ENCODE measurements at places on chromosomes 12 and 14.
A peak's percentile ranks its signal among the peaks of the same experiment; 100 is the strongest.

DNA sequence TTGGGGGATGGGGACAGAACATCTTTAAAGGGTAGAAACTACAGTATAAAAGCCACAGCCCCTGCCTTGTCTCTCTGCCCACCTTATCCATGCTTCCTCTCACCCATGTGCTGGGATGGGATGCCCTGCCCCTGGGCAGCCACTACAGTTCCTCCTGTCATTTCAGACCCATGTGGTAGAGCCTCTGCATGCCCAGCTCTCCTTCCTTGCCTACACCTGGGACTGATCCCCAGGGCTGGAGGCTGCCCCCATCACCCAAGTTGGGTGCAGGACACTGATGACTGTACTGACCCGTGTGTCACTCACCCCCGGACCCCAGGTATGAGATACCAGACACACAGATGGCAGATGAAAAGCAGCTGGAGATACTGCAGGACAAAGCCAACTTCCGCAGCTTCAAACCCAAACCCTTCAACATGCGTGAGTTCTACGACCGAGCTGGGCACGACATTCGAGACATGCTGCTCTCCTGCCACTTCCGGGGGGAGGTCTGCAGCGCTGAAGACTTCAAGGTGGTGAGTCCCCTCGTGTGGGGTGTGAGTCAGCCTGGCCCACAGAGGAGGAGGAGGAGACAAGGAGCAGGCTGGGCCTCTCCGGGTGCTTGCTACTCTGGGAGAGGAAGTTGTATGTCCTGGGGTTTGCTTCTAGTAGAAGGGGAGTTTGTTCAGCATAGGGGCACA, 2.2 kb downstream of the ASIC1 start:
- DNase-seq = no peak

- DNase-seq = no peak
Observed at GRCh38 chr14:101958418-101959180, 5.8 kb upstream of the DYNC1H1 start.

- DNase-seq = peak; percentile 85
Observed at GRCh38 chr12:49827401-49828099, 663 bp downstream of the NCKAP5L start.

DNA sequence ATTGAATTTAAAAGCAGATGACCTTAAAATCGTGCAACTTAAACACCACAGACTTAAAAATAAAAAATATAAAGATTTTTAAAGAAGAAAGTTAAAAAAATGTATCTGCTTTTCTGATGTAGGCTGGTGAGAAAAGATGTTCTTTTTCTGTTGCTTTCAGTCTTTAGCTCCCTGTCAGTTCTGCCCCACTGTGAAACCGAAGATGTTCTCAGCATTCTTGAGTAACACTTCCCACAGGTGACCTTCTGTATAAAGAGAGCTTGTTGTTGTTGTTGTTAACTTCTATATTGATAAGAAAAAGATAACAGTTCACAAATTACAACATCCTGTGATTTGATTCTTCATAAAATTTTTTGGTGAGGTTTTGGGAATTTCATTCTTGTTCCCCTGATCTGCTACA, 377.9 kb upstream of the RGS6 start:
- DNase-seq = no peak

- DNase-seq = no peak
Observed at GRCh38 chr12:87025976-87026375, 769.8 kb upstream of the MGAT4C start.

- no peak for DNase-seq
Observed at GRCh38 chr14:61211476-61212255, 69.5 kb downstream of the TMEM30B start.

GRCh38 chr12:112997506-112997905, 19.2 kb downstream of the OAS2 start:
- no peak for DNase-seq

- DNase-seq = no peak
Observed at GRCh38 chr14:90691627-90692026, 124.6 kb downstream of the TTC7B start.

DNA sequence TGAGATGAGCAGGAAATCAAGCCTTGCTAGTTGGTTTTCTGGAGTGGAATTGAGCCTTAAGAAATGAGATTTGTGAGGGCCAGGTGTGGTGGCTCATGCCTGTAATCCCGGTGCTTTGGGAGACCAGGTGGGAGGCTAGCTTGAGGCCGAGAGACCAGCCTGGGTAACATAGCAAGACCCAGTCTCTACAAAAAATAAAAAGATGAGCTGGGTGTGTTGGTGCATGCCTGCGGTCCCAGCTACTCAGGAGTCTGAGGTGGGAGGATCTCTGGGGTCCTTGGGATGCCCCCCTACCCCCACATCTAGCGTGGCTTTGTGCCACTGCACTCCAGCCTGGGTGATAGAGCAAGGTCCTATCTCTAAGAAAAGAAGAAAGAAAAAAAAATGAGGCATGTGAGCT, 104.2 kb upstream of the RTL1 start:
- DNase-seq = no peak

GRCh38 chr12:52598966-52599365, 2.3 kb downstream of the KRT72 start:
- no peak for DNase-seq

GRCh38 chr12:117189725-117190209, 503 bp downstream of the FBXO21 start:
- peak; percentile 43 for DNase-seq

DNA sequence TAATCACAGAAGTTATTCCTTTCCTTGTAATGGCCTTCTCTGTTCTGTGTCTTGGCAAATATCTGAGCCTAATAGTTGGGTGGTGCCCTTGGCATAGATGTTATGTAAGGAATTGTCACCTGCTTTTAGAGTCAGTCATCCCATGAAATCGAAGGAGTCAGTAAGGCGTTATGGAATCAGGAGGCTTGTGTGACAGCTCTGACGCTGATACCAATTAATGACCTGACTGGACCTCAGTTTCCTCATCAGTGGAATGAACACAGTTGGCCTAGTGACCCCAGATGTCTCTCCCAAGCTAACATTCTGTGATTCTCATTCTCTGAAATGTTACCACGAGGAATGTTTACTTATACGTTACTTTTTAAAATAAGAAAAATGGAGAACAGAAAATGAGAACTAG, 32.1 kb downstream of the TXNRD1 start:
- DNase-seq = no peak

DNA sequence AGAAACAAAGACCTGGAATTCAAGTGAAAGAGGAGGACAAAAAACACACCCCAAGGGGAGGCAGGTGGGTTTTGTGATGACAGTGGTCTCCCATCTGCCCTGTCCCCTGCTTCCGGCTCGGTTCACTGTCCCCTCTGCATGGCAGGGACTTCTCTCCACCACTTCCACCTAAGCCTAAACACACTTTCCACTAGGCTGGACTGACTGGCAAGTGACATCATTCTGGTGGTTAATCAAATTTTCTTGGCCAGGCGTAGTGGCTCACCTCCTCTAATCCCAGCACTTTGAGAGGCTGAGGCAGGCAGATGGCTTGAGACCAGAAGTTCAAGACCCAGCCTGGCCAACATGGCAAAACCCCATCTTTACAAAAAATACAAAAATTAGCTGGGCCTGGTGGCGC, 11.9 kb downstream of the PLEKHG6 start:
- no peak for DNase-seq

GRCh38 chr12:77590306-77590705, 240.4 kb upstream of the NAV3 start:
- no peak for DNase-seq

DNA sequence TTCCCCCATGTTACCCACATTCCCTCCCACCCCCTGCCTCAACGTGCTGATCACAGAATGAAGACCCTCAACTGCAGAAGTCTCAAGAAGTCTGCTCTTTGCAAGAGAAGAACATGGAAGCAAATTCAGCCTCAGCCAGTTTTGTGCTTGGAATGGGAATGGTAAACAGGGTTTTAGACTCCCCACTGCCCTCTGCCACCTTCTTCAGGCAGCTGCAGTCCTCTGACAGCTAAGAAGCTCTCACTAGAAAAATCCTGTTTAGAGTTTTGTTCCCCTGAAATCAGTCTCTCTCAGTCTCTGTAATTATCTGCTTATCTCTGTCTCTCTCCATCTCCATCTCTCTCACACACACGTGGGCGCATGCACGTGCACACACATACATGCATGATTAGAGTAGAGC, 85.4 kb downstream of the CRACR2A start:
- DNase-seq = no peak

GRCh38 chr12:185576-185955, 28.4 kb downstream of the SLC6A12 start:
- no peak for DNase-seq

GRCh38 chr12:59736359-59736758, 140.5 kb downstream of the SLC16A7 start:
- DNase-seq = no peak

GRCh38 chr14:78022059-78022458, 148.1 kb upstream of the NRXN3 start:
- peak; percentile 77 for DNase-seq

GRCh38 chr14:63453443-63453936, 89.7 kb downstream of the PPP2R5E start:
- no peak for DNase-seq

GRCh38 chr14:77707355-77707723, 484 bp downstream of the ALKBH1 start:
- peak; percentile 28 for DNase-seq

DNA sequence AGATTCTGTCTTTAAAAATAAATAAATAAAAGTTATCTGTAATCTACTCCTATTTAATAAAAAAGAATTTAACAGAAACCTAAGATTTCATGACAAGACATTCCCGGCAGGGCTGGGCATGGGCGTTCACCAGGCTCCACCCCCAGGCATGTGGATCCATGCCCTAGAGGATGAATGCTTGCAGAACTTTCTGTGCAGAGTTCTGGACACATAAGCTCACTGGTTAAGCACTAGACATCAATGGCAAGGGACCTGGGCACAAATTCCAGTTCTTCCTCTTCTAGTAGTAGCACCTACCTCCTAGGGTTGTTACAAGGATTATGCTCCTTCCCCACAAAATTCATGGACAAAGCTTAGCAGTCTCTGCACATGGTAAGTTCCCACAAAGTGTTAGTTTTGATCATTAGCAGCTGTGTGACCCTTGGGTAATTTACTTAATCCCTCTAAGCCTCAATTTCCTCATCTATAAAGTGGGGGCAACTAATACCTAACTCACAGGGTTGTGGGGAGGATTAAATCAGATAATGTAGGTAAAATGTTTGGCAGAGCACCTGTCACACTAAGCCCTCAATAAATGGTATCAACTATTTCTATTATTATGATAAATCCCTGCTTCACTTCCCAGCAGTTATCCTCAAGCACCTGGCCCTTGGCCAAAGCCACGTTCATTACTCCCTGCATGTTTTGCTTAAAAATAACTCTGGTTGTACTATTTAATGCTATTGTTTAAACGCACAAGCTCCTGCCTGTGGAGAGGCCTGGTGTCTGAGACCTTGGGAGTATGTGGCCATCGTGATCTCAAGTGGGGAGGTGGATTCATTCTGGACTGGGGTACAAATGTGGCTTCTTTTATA, 9.8 kb downstream of the GALNT6 start:
- DNase-seq = no peak

DNA sequence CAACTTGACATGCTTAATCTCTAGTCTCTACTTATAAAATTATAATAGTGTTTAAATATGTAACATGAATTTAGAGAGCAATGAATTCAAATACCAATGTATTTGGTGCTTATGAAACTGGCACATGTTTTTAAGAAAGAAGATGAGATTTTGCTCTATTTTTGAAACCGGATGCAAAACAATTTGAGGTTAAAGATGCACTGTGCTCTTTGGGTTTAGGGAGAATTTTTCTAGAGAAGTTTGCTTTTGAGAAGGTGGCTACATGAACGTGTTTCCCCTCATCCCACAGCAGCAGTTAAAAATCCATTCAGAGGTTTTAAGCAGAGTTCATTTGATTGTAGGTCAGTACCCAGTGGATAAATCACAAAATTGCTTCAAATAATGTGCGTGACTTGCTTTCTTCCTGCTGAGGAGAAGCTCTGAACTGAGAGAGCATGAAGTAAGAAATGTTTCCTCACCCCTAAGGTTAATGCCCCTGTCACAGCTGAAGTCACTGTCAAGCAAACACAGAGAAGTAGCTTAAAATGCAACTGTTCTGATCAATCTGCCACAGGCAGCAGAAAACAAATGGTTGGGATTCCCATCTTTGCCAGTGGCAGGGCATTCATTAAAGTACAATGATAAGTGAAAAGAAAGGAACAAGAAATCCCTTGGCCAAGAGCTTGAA, 241.9 kb upstream of the SYT1 start:
- no peak for DNase-seq

- DNase-seq = no peak
Observed at GRCh38 chr12:1773937-1774655, 46.3 kb upstream of the LRTM2 start.

DNA sequence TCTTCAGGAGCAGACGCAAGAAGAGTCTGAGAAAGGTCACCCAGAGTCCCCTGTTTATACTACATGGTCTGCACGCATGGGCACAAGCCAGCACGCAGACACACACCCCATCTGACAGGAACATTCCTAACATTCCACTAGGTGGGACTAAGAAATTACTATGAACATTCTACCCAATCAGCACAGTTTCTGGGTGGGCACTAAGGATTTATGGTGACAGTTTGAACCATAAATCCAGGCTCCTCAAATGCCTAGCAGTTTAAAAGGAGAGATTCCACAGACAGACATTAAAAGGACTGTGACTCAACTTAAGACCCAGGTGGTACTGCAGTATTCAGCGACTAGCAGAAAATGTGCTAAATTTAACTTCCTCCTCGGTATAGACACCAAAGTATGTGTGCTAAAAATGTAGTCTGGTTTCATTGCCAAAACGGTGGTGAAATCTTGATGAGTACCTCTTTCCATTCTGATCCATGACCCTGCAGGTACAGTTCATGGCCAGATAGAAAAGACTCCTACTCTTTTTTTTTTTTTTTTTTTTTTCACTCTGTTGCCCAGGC, 16.2 kb downstream of the ABHD4 start:
- no peak for DNase-seq

DNA sequence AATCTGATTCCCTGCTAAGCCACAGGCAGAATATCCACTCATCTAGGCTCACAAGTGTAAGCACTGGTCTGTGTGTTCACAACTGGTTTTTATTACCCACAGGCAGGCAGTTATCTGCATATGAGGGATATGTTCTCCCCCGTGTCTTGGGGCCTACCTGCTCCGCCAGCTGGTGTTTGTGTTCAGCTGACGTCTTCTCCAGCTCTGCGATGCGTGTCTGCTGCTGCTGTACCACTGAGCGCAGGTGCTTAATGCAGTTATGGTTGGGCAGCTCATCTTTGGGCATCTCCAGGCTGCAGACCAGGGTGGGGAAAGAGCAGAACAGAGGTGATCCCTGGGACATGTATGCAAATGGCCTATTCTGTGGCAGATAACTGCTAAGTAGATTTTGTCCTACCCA, 13.7 kb downstream of the RNF41 start:
- DNase-seq = no peak

DNA sequence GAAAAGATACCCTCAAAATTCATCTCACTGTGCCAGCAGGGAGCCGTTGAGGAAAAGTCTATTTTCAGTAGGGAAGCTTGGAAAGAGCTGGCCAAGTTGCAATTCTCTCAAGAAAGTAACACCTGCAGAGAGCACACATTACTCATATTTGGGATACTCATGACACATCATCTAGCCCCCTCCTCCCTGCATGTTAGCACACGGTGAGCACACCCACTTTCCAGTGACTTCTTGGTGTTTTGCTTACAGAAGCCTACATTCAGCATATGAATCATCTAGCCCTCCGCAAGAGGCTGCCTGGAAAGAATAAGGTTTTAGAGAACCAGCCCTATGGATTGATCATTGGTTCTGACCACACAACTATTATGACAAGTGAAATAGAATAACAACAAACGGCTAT, 124.5 kb downstream of the PTPRO start:
- DNase-seq = no peak

GRCh38 chr12:32217354-32218310, 111.0 kb downstream of the BICD1 start:
- DNase-seq = no peak

GRCh38 chr12:107544937-107545336, 140.7 kb upstream of the PWP1 start:
- no peak for DNase-seq

Measured in BE2C (cell line).